ENCODE measurements at places on chromosomes 16 and 17.

GRCh38 chr17:46841561-46842379 lies 9.6 kb upstream of the WNT9B start:
- no peak for DNase-seq

- no peak for DNase-seq
These were observed 8.7 kb downstream of the DNAI2 start for GRCh38 chr17:74282587-74283370.

DNA sequence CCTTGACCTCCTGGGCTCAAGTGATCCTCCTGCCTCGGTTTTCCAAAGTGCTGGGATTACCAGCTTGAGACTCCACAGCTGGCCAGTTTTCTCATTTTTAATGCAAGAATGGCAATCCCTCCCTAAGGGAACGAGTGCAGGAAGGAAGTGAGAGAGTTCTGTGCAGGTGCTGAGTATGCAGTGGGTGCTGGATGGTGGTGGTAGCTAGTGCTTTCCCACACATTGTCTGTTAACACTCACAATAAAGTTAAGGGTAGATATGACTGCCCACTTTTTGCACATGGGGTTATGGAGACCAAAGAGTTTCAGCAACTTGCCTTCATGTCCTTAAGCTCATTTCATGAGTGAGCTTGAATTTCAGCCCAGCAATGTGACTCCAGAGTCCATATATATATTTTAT lies 18.5 kb downstream of the RGS9 start:
- DNase-seq: no peak

DNA sequence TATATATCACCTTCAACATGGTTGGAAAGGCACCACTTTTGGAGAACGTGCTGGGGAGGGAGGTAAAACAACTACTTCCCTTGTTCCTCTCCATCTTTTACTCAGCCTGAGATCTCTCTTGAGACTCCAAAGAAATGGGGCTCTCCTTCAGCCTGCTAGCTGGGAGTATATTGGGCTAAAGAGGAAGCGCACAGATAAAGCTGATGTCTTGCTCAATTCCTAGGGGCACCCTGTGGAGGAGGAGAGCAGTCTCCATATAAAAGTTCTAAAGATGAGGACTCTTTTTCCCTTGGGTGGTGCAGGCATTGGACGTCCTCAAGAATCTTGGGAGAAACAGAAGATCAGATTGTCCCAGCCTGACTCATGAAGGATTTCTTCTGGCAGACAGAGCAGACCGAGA lies 4.6 kb upstream of the ETV4 start:
- DNase-seq: no peak

- DNase-seq: no peak
These were observed 617 bp upstream of the VTN start for GRCh38 chr17:28370744-28371103.

All from DMS79 treated with DMSO at 0.1 percent for 48 hours (cell line).